ENCODE measurements at places on chromosomes 7 and 10.

DNA sequence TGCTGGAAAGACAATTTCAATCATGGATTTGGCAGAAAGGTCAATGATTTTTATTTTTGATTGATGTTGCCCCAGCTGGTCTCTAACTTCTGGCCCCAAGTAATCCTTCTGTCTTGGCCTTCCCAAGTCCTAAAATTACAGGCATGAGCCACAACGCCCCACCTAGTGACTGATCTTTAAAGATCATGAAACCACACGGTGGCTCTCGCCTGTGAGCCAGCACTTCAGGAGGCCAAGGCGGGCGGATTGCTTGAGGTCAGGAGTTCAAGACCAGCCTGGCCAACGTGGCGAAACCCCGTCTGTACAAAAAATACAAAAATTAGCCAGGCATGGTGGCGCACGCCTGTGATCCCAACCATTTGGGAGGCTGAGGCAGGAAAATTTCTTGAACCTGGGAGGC lies 12.6 kb upstream of the C10orf95 start:
- no peak for DNase-seq

- DNase-seq = no peak
Observed at GRCh38 chr7:79258826-79259225, 194.6 kb downstream of the MAGI2 start.

- DNase-seq = peak; percentile 41
Observed at GRCh38 chr7:42690794-42691639, 220.9 kb downstream of the C7orf25 start.

GRCh38 chr7:149460493-149461277 lies at the start of gene ZNF777:
Gene ZNF777 (minus strand): TSS chr7:149461062. CDS start chr7:149456022, 5,040 bp downstream.
- DNase-seq = peak; percentile 73

GRCh38 chr10:133324198-133324792 lies 12.4 kb downstream of the CALY start:
- no peak for DNase-seq

GRCh38 chr10:132965411-132966057 lies 23.2 kb upstream of the CFAP46 start:
- no peak for DNase-seq

DNA sequence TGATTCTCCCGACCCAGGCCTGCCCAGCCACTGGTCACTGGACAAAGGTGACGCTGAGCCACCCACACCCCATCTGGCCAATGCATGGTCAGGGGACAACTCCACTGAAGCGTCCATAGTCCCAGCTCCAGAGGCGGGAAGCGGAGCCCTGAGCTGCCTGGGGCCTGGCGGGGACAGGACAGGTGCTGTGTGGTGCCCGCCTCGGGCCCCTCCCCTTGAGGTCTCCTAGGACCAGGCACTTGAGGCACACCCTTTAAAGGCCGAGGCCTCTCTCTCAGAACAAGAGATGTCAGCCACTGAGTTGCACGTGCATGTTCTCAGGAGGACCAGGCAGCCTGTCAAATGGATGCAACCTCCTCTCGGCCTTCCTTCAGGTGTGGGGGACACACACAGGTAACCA lies 52.5 kb upstream of the PPP2R2D start:
- no peak for DNase-seq

DNA sequence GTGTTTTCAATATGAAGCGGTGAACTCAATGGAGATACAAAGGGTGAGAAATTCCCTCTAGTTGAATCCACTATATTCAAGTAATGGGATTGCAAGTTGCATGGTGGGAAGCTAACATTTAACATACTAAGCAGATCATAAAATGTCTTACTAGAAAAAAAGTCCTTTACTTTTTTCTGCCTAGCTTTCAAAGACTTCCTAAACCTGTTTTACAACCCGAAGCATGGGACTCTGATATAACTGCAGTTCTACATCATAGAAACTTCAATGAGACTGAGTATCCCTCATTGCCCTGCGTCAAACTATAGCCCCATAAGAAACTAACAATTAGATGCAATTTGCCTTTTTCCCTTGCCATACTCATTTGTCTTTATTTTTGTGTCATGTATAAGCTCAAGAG lies 179.9 kb downstream of the RTKN2 start:
- no peak for DNase-seq

GRCh38 chr10:108424656-108425055 lies 1260.2 kb upstream of the SORCS1 start:
- DNase-seq = no peak

DNA sequence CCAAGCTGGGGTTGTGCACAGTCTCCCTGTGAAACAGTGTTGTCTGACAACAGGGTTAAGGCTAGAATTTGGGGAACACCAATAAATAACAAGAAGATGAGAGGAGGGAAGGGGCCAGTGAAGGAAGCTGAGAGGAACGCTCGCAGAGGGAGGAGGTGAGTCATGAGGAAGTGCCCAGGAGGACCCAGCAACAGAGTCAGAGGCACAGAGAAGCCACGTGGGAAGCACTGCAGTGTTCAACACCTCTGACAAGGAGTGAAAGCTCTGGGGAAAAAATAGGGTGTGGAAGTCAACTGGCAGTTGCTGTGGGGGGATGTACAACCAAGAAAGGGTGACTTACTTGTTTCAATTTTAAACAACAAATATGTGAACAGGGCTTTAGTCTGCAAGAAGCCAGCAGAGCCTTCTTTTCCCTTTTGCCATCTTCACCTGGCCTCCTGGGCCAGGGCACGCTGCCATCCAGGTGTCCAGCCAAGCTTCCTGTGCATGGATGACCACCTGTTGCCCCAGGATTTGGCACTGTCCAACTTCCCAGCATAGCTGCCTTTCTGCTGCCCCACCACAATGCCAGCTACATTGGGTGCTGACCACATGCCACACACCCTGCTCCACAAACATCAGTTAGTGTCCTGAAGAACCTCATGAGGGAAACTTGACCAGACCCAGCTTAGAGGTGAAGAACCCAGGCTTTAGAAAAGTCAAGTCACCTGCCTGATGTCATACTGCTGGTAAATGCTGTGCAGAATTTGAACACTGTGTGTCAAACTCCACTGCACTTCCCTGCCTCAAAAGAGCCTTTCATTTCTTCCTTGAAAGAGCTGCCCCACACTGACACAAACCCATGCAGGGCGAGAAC lies 69.6 kb downstream of the ATXN7L1 start:
- no peak for DNase-seq

DNA sequence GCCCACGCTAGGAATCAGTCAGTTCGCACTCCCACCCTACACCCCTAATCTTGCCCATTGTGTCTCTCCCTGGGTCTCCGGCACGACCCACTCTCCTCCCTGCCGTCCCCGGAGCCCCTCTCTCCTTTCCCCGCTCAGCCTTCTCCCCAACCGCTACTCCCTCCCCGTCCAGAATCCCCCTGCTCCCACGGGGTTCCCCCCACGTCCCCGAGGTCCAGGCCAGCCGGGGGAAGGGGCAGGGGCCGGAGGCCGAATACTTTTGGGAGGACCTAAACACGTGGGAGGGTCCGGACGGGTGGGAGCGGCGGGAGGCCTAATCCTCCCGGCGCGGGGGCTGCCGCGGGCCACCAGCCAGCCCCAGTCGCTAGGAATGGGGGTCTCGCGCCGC lies 560 bp downstream of the RARRES2 start:
- DNase-seq = no peak

GRCh38 chr10:121709675-121710073 lies 111.4 kb upstream of the FGFR2 start:
- DNase-seq = no peak

DNA sequence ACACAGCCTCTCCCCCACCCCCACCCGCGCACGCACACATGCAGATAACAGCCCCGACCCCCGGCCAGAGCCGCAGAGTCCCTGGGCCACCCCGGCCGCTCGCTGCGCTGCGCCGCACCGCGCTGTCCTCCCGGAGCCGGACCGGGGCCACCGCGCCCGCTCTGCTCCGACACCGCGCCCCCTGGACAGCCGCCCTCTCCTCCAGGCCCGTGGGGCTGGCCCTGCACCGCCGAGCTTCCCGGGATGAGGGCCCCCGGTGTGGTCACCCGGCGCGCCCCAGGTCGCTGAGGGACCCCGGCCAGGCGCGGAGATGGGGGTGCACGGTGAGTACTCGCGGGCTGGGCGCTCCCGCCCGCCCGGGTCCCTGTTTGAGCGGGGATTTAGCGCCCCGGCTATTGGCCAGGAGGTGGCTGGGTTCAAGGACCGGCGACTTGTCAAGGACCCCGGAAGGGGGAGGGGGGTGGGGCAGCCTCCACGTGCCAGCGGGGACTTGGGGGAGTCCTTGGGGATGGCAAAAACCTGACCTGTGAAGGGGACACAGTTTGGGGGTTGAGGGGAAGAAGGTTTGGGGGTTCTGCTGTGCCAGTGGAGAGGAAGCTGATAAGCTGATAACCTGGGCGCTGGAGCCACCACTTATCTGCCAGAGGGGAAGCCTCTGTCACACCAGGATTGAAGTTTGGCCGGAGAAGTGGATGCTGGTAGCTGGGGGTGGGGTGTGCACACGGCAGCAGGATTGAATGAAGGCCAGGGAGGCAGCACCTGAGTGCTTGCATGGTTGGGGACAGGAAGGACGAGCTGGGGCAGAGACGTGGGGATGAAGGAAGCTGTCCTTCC lies 620 bp downstream of the EPO start:
- DNase-seq = no peak

GRCh38 chr10:24360282-24361127 lies 151.6 kb downstream of the KIAA1217 start:
- peak; percentile 44 for DNase-seq

DNA sequence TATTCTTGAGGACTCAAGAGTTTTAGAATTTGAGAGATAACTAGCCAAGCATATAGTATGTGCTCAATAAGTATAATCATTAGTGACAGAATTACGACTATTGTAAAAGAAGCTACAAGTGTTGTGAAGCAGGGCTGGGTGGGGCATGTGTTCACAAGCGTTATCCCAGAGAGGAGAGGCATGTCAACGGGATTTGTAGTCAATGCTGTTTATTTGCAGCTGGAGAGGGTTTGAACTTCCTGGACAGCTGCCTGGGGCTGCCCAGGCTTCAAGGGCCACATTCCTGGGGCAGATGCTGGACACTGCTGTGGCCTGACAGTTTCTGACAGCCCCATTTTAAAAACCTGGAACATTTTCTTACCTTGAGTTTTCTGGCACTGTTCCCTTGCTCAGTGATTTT lies 36.9 kb upstream of the CDHR3 start:
- no peak for DNase-seq

- DNase-seq = no peak
Observed at GRCh38 chr7:94907811-94908322, 473 bp downstream of the PPP1R9A start.

GRCh38 chr10:46035923-46036849 lies 5.8 kb upstream of the NCOA4 start:
- DNase-seq = no peak

DNA sequence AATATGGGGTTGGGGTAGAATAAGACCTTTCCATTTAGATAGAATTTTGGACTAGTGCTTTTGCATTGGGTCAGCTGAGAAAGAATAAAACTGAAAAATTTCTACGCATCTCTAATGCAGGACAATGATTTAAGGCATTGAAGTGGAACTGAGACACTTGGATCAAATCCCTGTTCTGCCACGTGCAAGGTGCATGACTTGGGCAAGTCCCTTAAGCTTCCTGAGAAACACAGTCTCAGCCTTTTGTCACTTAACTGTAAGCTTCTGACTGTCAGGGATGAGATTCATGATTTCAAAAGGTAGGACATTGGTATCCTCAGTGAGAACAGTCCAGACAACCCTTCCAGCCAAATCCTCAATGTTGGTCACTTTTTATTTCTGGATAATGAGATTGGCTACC lies 59.2 kb downstream of the ENTPD1 start:
- DNase-seq = no peak

GRCh38 chr10:124478515-124478914 lies 16.9 kb downstream of the LHPP start:
- no peak for DNase-seq

DNA sequence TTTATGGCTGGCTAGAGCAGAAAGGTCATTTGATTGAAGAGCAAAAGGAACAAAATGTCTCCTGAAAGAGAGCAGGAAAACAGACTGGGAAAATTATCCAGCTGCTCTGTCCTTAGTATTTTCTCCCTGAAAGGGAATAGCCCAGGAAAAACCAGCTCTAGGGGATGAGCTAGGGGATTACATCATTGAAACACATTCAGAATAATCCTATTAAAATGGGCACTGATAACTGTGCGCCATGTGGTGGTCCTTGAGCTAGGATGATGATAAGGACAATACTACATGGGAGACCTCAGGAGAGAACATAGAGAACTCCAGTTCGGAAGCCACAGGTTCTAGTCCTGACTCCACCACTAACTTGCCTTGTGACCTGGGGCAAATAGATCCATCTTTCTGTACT lies 873.8 kb downstream of the TYW1 start:
- no peak for DNase-seq

DNA sequence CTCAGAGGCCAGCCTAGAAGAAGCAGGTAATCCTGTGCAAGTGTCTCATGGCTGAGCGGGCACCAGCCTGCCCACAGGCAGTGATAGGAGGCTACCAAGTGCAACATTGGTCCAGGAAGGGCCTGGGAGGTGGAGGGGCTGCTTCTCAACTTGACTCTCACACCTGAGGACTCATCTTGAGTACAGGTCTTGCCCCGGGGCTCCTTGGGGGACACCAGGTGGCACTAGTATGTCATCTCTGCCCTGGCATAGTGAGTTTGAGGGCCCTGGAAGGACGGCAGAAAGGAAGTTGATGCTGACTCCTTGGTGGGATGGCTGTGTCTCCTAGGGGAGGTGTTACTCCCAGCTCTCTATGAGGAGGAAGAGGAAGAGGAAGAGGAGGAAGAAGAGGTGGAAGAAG lies 2.3 kb downstream of the CCDC136 start:
- no peak for DNase-seq

GRCh38 chr10:87590705-87591588 lies 68.7 kb upstream of the PAPSS2 start:
- DNase-seq = no peak

DNA sequence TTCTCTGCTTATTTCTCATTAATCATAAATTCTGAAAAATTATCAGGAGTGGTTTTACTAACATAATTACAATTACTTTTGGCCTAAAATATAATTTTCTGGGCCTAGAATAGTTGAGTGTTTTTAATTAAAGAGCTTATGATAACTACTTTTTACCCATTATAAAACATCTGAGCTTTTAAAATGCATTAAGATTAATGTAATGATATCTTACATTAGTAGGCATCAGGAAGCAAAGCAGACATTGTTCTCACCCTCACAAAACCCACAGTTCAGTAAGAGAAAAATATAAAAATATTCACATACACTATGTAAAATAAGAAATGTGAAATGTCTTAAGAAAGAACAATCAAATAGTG lies 443.7 kb upstream of the SEMA3A start:
- DNase-seq = no peak

Measured in GM04504 (cell line).